HL-60 (cell line): ENCODE measurements at places on chromosomes 11 and 22.

DNA sequence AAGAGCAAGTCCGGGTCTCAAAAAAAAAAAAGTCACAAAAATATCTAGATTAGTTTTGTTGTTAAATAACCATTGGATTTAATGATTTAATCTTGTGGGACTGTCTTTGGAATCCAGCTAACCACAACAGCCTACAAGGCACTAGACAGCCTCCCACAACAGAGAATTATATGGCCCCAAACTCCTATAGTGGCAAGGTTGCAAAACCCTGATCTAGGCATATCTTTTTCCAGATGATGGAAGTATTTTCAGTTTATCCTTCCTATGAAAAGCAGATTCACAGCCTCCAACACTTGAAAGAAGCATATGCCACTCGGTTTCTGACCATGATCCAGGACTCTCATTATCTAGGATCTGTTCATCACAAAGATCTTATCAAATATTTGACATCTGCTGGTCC is 5.4 kb upstream of the C11orf87 start:
- no peak for DNase-seq

GRCh38 chr11:84243629-84244263 is 957.6 kb upstream of the CCDC90B start:
- DNase-seq, result no peak

DNA sequence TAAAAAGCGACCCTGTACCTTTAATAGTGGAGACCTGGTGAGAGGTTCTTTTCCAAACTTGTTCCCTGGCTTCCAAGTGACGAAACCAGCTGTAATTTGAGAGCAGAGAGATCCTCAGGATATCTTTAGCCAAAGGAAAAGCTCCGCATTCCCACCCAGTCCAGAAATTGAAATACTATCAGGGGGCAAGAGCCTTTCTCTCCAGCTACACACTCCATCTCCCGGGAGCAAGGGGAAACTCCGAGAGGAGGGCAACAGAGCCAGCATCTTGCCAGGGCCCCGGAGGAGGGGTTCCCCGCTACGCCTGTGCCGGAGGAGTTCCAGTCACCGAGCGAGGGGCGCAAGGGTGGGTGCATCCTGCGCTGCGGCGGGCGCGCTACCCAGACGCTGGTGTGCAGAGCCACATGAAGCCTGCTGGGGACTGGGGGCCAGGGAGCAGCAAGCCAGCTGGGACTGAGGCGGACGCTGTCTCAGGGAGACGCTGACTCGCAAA is at the start of gene FIBIN:
Gene FIBIN, plus strand, starts transcription at position 148 of the 493 bp plus-strand sequence. CDS start 415 bp downstream, outside the sequence.
- no peak for DNase-seq

GRCh38 chr22:50186181-50186714 is 535 bp downstream of the TRABD start:
- no peak for DNase-seq

GRCh38 chr11:71240865-71241691 is 11.3 kb downstream of the SHANK2 start:
- DNase-seq, result peak; percentile 4

GRCh38 chr11:14373941-14374646 is 15.1 kb upstream of the RRAS2 start:
- DNase-seq, result no peak

GRCh38 chr11:71120471-71120896 is 131.9 kb downstream of the SHANK2 start:
- DNase-seq, result no peak

- no peak for DNase-seq
These were observed 725.3 kb upstream of the CCDC179 start for GRCh38 chr11:23585416-23586104.

DNA sequence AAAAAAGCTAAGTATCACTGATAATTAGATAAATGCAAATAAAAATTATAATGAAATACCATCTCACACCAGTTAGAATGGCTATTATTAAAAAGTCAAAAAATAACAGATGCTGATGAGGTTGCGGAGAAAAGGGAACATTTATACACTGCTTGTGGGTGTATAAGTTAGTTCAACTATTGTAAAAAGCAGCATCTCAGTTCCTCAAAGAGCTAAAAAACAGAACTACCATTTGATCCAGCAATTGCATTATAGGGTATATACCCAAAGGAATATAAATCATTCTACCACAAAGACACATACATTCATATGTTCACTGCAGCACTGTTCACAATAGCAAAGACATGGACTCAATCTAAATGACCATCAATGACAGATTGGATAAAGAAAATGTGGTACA is 120.3 kb upstream of the ZBED5 start:
- no peak for DNase-seq

GRCh38 chr11:72617080-72617762 is 57.0 kb downstream of the PDE2A start:
- no peak for DNase-seq

- DNase-seq, result no peak
These were observed 420 bp upstream of the TRIM44 start for GRCh38 chr11:35662061-35662648.

DNA sequence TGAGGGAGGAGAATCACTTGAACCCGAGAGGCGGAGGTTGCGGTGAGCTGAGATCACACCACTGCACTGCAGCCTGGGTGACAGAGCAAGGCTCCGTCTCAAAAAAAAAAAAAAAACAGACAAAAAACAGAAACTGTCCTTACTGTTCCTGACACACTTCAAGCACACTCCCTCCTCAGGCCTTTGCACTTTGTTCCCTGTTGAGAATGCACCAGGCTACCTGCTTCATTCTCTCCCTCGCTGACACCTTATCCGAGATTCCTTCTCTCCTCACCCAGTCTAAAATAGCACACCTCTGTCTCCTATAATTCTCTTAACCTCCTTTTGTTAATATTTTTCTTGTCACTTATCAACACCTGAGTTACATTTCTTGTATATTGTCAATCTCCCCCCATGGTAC is 32.3 kb upstream of the TECTA start:
- no peak for DNase-seq

DNA sequence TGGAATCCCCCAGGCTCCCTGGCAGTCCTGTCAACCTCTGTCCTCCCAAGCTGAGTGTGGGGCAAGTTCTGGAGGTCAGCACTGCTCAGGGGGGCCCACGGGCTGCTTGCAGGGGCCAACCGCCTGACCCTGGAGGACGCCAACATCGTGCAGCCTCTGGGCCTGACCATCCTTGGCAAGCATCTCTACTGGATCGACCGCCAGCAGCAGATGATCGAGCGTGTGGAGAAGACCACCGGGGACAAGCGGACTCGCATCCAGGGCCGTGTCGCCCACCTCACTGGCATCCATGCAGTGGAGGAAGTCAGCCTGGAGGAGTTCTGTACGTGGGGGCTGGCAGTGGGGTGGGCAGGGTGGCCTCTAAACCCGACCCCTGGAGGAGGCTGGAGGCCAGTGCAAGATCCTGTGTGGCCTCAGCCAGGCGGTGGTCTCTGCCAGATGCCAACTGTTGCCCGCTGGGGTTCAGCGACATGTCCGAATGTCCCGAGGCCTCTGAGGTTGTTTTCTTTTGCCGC is 34.6 kb upstream of the PPP6R3 start:
- no peak for DNase-seq

GRCh38 chr11:92285776-92286175 is 61.2 kb downstream of the FAT3 start:
- DNase-seq, result no peak

- DNase-seq, result no peak
These were observed 1.1 kb downstream of the EWSR1 start for GRCh38 chr22:29269230-29269604.

DNA sequence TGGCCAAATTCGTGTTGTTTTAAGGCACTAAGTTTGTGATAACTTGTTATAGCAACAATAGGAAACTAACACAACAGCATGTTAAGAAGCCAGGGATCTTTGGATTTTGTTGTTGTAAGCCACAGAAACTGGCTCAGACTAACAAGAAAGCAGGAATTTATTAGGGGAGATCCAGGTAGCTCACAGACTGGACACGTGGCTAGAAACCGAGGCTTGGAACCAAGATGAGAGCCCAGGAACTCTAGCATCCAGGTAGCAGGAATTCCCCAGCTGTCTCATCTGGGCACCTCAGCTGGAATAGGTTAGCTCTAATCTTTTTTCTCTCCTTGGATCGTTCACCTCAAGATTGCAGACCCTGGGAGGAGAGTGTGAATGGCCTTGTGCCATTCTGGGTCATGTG is 24.9 kb downstream of the POLA2 start:
- DNase-seq, result no peak

DNA sequence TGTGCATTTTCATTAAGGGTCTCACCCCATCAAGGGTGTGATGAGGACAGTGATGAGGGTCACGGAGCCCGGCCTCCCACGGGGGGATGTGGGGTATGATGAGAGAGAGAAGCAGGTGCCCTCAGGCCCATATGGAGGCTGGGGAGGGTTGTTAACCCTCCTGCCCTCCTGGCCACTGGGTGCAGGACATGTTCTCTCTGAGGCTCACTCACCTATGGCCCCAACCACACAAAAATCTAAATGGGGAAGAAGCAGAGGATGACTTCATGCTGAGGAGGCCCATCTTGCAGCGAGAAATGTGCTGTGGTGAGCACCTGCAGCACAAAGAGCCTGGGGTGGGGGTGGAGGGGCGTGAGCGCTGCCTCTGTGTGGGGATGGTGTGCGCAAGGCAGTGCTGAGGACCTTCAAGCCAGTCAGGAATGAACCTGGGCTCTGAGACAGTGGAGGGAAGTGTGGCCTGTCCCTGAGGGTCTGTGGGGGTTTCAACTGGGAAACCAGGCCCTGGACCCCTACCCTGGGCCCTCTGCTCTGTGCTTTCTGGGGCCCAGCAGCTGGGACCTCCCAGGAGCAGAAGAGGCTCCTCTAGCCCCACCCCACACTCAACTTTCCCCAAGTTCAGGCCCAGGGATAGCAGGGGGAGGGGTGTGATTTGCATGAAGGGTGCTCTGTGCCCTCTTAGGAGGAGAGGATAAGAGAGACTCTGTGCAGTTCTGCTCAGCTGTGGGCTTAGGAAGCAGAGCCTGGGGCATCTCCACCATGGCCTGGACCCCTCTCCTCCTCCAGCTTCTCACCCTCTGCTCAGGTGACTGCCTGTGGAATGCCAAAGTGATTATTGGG is 43.0 kb upstream of the TOP3B start:
- DNase-seq, result no peak

- no peak for DNase-seq
These were observed 948 bp upstream of the MRTFA start for GRCh38 chr22:40637183-40638150.

- no peak for DNase-seq
These were observed 44.3 kb downstream of the SCGB1A1 start for GRCh38 chr11:62463121-62463542.

- no peak for DNase-seq
These were observed 49.9 kb upstream of the TRIM77 start for GRCh38 chr11:89660234-89660633.

DNA sequence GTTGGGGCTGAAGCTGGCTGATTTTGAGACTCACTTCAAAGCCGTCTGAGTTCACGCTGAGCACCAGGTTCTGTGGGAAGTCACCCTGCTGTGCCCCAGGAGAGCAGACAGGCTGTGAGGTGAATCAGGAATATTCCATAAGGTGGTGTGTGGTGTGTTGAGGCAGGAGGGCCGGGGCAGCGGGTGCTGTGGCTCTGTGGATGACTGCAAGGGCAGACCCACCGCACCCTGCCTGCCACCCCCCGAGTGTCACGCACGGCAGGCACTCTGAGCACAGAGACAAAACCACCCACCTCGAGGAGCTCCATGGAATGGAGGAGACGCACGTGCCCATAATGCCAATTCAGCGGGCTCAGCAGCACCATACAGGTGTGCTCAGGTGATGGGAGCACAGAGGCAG is 147.8 kb downstream of the PKNOX2 start:
- DNase-seq, result no peak

DNA sequence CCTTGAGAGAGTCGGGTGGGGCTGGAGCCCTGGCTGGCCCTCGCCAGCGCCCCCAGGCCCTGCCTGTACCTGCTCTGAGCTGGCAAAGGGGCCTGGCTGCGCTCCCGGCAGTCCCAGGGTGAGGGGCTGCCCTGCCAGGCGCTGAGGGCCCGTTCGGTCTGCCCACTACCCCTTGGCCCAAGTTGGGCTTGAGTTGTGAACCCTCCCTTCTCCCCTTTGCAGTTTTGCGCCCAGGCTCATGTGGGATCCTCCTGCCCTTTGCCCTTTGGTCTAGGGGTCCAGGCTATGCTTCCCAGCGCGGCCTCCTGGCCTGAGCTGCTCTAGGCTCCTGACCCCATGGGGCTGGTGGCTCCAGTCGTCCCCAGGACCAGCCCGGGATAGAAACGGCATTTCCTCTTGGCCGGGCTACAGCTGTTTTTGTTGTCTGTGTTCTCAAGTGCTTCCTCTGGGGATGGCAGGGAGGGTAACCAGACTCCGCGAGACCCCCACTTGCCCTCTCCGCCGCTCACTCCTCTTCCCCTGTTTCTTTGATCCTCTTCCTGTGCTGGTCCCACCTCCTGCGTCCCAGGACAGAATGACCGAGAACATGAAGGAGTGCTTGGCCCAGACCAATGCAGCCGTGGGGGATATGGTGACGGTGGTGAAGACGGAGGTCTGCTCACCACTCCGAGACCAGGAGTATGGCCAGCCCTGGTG is 34.9 kb downstream of the PRDM11 start:
- no peak for DNase-seq

GRCh38 chr22:47798229-47798628 is 1035.8 kb downstream of the TBC1D22A start:
- no peak for DNase-seq

DNA sequence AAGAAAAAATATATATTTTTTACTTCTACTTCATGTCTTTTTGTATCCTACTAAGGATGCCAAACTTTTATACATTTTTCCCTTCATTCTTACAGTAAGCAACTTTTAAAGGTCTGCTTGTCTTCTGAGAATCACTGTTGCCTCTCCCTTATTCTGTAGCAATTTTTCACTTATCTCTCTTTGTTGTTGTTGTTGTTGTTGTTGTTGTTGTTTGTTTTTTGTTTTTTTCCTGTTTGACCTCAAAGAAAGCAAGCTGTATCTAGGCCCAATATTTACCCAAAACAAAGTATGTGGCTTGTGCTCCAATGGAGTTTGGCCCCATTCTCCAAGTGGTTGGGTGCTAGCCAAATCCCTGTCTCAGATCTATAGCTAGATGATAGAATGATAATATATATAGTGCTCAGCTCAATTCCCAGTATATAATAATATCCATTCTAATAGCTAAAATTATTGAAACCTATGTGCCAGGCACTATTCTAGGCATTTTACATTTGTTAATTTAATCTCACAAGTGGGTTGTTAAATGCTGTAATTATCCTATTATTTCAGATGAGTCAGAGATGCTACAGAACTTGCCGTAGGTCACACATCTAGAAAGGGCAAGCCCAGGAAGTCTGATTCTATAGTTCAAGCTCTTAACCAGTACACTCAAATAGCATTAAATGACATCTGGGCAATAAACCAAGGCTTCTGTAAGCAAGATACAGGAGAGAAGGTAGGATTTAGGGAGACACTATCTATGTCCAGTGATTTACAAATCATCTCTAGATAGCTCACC is 205.1 kb upstream of the PITPNB start:
- DNase-seq, result no peak
